ENCODE measurements at places on chromosomes 1 and 21.

GRCh38 chr1:10868599-10868965 is 72.1 kb upstream of the CASZ1 start:
- no peak for DNase-seq

GRCh38 chr1:25473653-25474225 is 43.0 kb downstream of the MACO1 start:
- DNase-seq: no peak

DNA sequence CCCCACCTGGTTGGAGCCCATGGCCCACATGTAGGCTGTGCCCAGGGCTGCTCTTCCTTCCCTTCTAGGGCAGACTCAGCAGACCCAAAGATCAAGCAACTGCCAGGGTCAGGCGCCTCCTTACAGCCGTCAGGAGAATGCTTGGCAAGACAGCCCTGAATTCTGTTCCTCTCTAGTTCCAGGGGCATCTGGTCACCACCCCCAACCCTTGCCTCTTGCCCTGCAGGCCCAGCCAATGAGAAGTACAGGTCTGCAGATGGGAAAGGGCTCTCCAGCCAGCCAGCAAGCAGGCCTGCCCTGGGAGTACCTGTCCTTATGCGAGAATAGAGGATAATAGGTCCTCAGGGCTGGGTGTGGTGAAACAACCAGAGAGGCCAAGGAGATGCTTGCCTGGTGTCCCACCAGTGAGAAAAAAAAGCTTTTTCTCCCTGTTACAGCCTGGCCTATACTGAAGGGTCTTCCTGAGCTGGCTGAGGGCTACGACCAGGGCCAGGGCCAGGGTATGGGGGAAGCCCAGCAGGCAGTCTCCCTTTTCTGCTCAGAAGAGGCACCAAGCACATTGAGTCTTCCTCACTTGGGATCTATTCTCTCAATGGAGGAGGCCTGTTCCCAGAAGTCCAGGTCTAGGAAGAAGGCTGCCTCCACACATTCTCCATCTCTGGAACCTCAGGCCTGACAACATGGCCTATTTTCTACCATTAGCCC is 31.4 kb downstream of the NAV1 start:
- no peak for DNase-seq

DNA sequence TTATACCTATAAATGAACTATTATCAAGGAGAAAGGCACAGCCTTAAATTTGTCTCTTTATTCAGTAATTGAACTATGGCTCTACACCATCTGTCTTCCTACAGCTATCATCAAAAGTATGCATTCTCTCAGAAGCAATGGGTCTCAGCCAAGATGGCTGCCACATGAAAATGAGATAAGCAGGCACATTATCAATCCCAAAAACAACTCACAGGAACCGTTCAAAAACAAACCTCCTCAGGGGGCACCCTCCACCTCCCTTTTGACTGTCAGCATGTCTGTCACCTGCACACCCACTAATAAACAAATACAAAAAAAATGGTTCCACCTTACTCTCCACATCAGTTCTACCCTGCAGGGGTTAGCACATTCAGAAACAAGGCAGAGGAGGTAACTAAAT is 23.6 kb downstream of the KIAA0319L start:
- DNase-seq: no peak

- DNase-seq: peak; percentile 89
Measured at GRCh38 chr1:181135815-181136737, 47.6 kb downstream of the IER5 start.

GRCh38 chr1:76759950-76760349 is 107.3 kb upstream of the ST6GALNAC5 start:
- DNase-seq: peak; percentile 12

DNA sequence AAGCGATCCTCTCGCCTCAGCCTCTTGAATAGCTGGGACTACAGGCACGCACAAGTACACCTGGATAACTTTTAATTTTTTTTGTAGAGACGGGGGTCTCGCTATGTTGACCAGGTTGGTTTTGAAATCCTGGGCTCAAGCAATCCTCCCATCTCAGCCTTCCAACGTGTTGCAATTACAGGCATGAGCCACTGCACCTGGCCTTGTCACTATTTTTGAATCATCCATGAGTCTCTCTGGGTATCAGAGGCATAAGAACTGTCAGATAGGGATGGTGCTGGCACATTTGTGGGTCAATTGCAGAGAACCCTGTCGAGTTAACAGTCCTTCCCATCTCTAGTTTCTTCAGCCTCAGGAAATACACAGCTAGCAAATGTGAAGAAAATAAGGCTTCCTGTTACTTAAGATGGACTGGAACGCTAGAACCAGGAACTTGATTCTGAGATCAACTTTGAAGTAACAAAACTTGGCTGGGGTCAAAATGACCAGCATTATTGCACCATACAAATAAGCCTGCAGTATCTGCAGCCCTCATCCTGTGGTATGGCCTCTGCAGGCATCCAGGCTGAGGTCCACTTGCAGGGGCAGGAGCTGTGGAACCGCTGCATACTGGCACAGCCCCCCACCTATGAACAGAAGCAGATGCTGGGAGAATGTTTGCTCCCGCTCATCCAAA is 124.3 kb upstream of the GADD45A start:
- DNase-seq: no peak

Data from AG08395 (cell line).